ENCODE measurements at places on chromosomes 7 and 10.

DNA sequence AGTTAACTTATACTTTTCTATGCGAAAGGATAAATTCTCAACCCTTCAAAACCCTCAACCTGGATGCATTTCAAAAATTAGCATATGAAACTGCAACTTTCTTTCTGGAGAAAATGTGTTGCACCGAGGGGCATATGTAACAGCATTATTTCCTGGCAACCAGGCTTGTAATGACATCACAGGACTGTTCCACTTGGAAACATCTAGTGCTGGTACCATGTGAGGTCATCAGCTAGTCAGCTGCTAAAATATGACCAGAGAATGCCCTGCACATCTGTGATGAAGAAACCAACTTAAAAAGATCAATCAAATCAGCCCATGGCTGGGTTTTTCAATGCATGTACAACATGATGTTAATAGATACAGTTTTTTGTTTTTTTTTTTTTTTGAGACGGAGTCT lies 40.0 kb downstream of the FGFR2 start:
- no peak for DNase-seq

DNA sequence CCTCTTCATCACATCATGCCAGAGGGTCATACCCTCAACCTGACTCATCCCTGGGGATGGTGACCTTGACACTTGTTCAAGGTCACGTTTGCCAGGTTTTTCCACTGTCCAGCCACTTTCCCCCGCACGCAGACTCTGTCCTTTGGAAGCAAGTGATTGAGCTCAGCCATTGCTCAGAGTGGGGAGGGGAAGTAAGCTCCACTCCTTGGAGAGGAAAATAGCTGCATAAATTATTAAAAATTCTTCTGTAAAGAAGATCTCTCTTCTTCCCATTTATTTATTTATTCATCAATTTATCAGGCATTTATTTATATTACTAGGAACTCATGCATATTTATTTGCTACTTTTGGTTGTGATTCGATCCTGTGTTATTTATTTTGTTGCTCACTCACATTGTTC lies 88.0 kb downstream of the GLRX3 start:
- DNase-seq: no peak

- no peak for DNase-seq
Measured at GRCh38 chr10:70576803-70577517, 25.6 kb downstream of the PRF1 start.

DNA sequence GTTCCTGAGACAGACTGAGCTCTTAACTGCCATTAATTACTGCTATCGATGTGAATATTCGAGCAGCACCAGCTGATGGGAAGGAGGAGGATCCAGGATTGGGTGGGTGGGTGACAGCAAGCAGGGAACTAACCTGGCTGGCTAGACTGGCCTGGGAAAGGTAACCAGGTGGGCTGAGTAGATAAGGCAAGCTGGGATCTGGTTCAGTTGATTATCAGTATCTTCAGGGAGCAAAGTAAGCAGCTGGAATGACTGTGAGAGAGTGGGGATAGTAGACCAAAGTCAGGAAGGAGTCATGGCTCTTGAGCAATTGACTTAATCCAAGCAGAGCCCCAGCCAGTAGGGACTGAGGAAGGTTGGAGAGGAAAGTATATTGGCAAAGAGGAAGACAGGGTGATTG lies 46.9 kb upstream of the KMT2E start:
- DNase-seq: no peak

DNA sequence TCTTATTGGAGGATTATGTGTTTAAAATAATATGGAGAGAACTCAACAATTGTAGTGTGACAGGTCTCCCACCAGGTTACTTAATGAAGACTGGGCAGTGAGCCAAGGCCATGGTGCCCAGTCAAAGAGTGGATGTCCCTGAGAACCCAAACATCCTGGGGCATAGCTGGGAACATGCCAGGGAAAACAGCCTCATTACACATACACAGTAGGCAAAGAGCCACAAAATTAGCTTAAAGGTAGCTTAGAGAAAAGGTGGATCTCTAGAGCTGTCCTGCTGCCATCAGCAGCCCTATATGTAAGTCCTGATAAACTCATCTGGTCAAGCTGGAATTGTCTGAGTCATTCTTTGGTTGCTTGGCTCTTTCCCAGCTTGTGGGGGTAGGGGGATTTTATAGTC lies 287.8 kb downstream of the PHF14 start:
- DNase-seq: no peak
